ENCODE measurements at places on chromosomes 6 and 20. TPM values are rescaled to one million over a fixed set of nuclear protein-coding genes. Genes with fewer than 3 reads are reported as not detected.
A peak's percentile ranks its signal among the peaks of the same experiment; 100 is the strongest.

DNA sequence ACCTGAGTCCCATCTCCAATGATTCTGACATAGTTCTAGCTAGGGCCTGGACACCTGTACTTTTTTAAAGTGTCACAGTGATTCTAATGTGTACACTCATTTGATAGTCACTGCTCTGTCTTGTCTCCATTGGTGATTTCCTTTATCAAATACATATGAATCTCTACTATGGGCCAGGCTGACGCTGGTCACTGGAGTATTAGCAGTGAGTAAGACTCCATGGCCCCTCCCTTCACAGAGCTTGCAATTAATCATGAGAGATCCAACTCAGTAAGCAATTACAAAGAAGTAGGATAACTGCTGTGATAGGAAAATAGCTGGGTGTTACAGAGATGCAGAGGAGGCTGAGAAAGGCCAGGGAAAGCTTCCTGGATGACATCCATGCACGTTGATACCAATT, 19.3 kb upstream of the SASH1 start:
- DNase-seq, result no peak
- H3K4me1 ChIP-seq, result no peaks in the 10 kb centered on the region
- no peak overlapping the region for H3K27ac ChIP-seq
- H3K4me3 ChIP-seq, result no peak overlapping the region
- H3K27me3 ChIP-seq, result peaks cover 3% of the 10 kb centered on the region

DNA sequence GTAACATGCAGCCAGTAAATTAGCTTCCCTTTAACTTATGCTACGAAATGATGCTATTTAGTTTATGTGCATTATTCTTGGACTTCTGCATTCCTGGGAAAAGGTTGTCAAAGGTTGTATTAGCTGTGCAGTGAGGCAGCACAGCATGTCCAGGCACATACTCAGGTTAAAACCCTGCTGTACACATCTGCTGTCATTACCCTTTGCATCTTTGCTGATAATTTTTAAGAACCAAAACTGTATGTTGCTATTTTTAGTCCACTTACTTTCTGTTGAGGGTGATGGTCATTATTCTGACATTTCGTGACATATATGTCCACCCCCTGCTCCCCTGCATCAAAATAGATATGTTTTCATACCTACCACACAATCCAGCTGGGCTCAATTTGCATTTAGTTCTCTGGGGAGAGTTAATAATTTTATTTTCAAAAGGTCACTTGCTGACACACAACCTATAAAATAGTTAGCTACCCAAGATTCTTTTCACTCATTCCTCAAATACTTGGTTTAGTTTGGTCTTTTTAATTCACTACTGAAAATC, 142.5 kb upstream of the SPACA1 start:
- H3K27ac ChIP-seq, result no peak overlapping the region
- H3K4me3 ChIP-seq, result no peak overlapping the region
- no peaks in the 10 kb centered on the region for H3K36me3 ChIP-seq
- peaks cover 12% of the 10 kb centered on the region for H3K4me1 ChIP-seq

DNA sequence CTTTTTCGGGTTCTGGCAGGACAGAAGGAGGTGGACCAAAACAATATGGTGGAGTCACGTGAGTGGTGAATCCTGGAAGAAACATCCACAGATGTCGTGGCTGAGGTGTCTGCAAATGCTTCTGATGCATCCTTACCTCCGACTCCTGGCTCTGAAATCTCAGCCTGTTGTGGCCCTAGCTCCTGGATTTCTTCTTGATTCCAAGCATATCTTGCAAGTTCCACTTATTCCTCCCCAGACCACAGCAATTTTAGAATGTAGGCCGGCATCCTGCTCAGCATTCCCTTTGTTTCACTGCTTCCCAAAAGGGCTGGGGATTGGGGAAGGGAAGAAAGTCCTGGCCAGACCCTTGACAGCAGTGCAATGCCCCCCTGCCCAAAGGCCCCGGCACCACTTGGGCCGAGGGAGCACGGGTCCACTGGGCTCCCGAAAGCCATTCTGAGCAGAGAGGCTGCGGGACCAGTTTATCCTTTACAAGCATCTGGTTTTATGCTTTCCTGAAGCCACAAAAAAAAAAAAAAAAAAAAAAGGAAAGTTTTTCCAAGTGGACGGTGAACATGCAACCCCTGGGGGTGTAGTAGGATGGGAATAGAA, 200.9 kb upstream of the RNF24 start:
- no peak for DNase-seq
- no peaks in the 10 kb centered on the region for H3K36me3 ChIP-seq
- no peaks in the 10 kb centered on the region for H3K27me3 ChIP-seq
- H3K4me3 ChIP-seq, result no peak overlapping the region

GRCh38 chr20:46720776-46721425, 11.5 kb downstream of the SLC2A10 start:
- no peak overlapping the region for H3K27ac ChIP-seq
- no peaks in the 10 kb centered on the region for H3K4me1 ChIP-seq
- H3K4me3 ChIP-seq, result no peak overlapping the region
- no peak for DNase-seq

GRCh38 chr20:11350126-11351005, 567.3 kb upstream of the BTBD3 start:
- H3K4me1 ChIP-seq, result no peaks in the 10 kb centered on the region
- H3K27me3 ChIP-seq, result no peaks in the 10 kb centered on the region
- no peak overlapping the region for H3K27ac ChIP-seq
- DNase-seq, result no peak
- H3K36me3 ChIP-seq, result no peaks in the 10 kb centered on the region

- H3K4me3 ChIP-seq, result no peak overlapping the region
- no peaks in the 10 kb centered on the region for H3K36me3 ChIP-seq
- no peak overlapping the region for H3K27ac ChIP-seq
- H3K27me3 ChIP-seq, result no peaks in the 10 kb centered on the region
Observed at GRCh38 chr6:14206391-14206790, 88.8 kb downstream of the CD83 start.

GRCh38 chr20:20017844-20018185, 653 bp downstream of the NAA20 start:
- no peaks in the 10 kb centered on the region for H3K36me3 ChIP-seq
- H3K4me3 ChIP-seq, result peak overlapping the region; percentile 72
- no peak for DNase-seq

- peak overlapping the region; percentile 72 for H3K4me3 ChIP-seq
- DNase-seq, result no peak
- H3K27me3 ChIP-seq, result no peaks in the 10 kb centered on the region
- H3K4me1 ChIP-seq, result peaks cover 42% of the 10 kb centered on the region
Observed at GRCh38 chr6:42978487-42978838, 518 bp downstream of the PEX6 start.

- H3K27me3 ChIP-seq, result no peaks in the 10 kb centered on the region
- no peaks in the 10 kb centered on the region for H3K4me1 ChIP-seq
- no peaks in the 10 kb centered on the region for H3K36me3 ChIP-seq
- no peak for DNase-seq
- H3K27ac ChIP-seq, result no peak overlapping the region
- no peak overlapping the region for H3K4me3 ChIP-seq
Observed at GRCh38 chr20:8809107-8809953, 259.6 kb upstream of the PLCB4 start.

DNA sequence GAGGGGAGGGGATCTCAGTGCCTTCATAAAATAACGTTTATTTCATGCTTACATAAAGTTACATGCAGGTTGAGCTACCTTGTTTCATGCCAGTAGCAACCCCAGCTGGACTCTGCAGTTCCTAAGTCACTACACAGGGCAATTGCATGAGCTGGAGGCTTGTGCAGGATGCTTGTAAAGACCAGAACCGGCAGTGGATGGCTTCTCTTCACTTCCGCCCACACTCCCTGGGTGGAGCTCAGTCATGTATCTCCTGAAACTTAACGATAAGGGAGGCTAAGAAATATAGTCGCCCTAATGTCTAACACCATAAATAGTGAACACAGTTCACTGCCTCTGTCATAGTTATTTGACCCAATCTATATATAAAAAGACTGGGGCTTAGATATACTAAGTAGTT, 99.4 kb upstream of the RAB32 start:
- no peak overlapping the region for H3K27ac ChIP-seq
- no peaks in the 10 kb centered on the region for H3K27me3 ChIP-seq
- no peak for DNase-seq
- no peaks in the 10 kb centered on the region for H3K36me3 ChIP-seq
- no peaks in the 10 kb centered on the region for H3K4me1 ChIP-seq

DNA sequence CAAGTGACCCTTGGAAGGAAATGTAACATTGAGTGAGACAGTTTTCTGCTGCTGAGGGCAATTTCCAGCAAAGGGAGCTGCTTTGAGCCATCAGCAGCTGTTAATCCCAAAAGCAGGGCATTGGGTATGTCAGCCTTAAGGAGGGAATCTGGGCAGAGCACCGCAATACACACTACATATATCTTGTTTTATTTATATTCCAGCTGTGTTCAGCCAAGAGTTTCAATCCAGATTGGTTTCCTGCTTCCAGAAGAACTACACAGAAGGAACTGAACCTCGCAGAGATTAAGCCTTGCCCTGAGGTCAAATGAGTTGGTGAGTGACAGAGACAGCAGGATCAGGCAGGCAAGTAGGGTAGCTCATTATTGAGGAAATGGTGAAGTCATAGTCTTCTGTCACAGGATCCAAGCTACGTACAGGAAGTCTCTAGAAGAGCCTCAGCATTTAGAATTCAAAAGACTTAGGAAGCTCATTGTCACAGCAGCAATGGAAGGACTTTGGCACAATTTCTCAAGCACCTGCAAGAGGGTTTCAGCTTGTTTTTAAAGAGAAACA, 109.9 kb upstream of the HEY2 start:
- DNase-seq, result no peak
- H3K36me3 ChIP-seq, result no peaks in the 10 kb centered on the region
- no peak overlapping the region for H3K4me3 ChIP-seq
- no peaks in the 10 kb centered on the region for H3K27me3 ChIP-seq

- peaks cover 4% of the 10 kb centered on the region for H3K27me3 ChIP-seq
- no peaks in the 10 kb centered on the region for H3K36me3 ChIP-seq
- no peak for DNase-seq
- no peak overlapping the region for H3K4me3 ChIP-seq
- no peak overlapping the region for H3K27ac ChIP-seq
Observed at GRCh38 chr6:99789767-99790166, 183.1 kb downstream of the PRDM13 start.

GRCh38 chr6:113412589-113413357, 444.4 kb upstream of the MARCKS start:
- H3K27ac ChIP-seq, result no peak overlapping the region
- no peak for DNase-seq
- H3K4me3 ChIP-seq, result no peak overlapping the region
- no peaks in the 10 kb centered on the region for H3K4me1 ChIP-seq
- no peaks in the 10 kb centered on the region for H3K27me3 ChIP-seq

- no peaks in the 10 kb centered on the region for H3K4me1 ChIP-seq
- no peak for DNase-seq
- no peaks in the 10 kb centered on the region for H3K36me3 ChIP-seq
Observed at GRCh38 chr6:75423386-75423785, 70.2 kb downstream of the FILIP1 start.

DNA sequence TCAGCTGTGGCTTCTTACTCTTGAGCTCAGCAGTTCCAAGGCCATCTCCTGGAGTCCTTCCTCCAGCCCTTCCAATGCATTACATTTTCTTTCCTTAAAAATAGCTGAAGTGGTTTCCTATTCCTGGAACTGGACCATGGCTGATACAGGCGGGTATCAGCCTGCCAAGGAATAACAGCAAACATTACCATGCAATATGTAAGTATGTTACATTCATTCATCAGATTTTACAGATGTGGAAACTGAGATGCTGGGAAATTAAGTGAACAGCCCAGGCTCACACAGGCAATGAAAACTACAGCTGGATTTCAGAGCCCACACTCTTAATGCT, 100.4 kb downstream of the NRN1 start:
- H3K4me1 ChIP-seq, result no peaks in the 10 kb centered on the region
- DNase-seq, result no peak
- H3K4me3 ChIP-seq, result no peak overlapping the region
- no peaks in the 10 kb centered on the region for H3K27me3 ChIP-seq

- no peak for DNase-seq
- H3K36me3 ChIP-seq, result no peaks in the 10 kb centered on the region
- H3K27ac ChIP-seq, result no peak overlapping the region
Observed at GRCh38 chr20:44117296-44118184, 69.4 kb downstream of the JPH2 start.

DNA sequence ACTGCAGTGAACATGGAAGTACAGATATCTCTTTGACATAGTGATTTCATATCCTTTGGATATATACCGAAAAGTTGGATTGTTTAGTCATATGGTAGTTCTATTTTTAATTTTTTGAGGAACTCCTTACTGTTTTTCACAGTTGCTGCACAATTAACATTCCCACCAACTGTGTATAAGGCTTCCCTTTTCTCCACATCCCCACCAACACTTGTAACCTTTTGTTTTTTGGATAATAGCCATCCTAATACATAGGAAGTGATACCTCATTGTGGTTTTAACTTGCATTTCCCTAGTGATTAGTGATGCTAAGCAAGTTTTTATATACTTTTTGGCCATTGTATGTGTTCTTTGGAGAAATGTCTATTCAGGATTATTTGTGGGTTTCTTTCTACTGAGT, 45.1 kb upstream of the TENT5A start:
- no peak overlapping the region for H3K27ac ChIP-seq
- H3K4me1 ChIP-seq, result no peaks in the 10 kb centered on the region
- H3K36me3 ChIP-seq, result no peaks in the 10 kb centered on the region
- DNase-seq, result no peak
- H3K4me3 ChIP-seq, result no peak overlapping the region

- no peak overlapping the region for H3K27ac ChIP-seq
- H3K4me1 ChIP-seq, result no peaks in the 10 kb centered on the region
- no peak for DNase-seq
- no peaks in the 10 kb centered on the region for H3K27me3 ChIP-seq
- H3K4me3 ChIP-seq, result no peak overlapping the region
Observed at GRCh38 chr6:119273272-119274196, 76.0 kb downstream of the MAN1A1 start.

DNA sequence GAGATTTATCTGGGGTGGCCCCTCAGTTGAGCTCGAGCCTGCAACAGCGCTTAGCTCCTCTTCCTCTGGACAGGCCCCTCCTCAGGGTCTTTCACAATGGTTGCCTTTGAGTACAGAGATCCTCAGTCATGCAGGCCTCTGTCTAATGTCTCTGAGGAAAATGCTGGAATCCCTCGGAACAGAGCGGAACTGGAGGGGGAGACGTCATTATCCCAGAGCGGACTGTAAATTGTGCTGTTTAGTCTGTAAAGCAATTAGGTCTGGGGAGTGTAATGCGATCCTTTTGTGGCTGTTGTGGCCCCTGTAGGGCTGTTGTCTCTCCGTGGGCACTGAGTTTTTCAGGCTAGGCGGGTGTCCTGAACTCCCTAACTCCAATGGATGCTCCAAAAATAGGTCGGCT, 15.0 kb upstream of the DAAM2 start:
- no peak overlapping the region for H3K4me3 ChIP-seq
- no peaks in the 10 kb centered on the region for H3K36me3 ChIP-seq
- no peaks in the 10 kb centered on the region for H3K4me1 ChIP-seq
- H3K27ac ChIP-seq, result no peak overlapping the region
- DNase-seq, result no peak

The BPIFB1 gene
- total RNA-seq, result not detected

The TOX2 gene
- total RNA-seq, result 2.1 TPM

The FUT9 gene
- not detected for total RNA-seq
